COR-L47 (cell line): ENCODE measurements at places on chromosomes 5 and 9.

GRCh38 chr9:21030389-21031035, 928 bp downstream of the HACD4 start:
- no peak for DNase-seq

- no peak for DNase-seq
Observed at GRCh38 chr5:113250341-113250953, 184.3 kb downstream of the TSSK1B start.

DNA sequence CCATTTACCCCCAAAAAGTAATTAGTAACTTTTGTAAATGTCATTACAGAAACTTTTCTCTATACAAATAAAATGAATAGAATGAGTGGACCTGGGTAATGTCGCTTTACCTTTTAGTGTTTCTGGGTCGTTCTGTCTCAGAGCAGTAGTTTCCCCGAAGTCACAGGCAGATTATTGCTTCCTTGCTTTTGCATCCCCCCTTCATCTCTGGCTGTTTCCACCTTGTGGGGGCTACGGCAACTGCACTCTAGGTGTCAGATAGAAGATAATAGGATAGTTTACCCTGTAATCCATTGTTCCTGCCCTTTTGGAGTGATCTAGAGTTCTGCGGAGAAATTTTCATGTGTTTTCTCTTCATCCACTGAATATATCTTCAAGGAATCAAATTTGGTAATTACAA, 68.7 kb downstream of the PRR16 start:
- DNase-seq = no peak

- DNase-seq = no peak
Observed at GRCh38 chr5:96569770-96570169, 92.4 kb upstream of the CAST start.

- no peak for DNase-seq
Observed at GRCh38 chr5:138611678-138612218, 36.5 kb upstream of the HSPA9 start.

- no peak for DNase-seq
Observed at GRCh38 chr9:73719660-73720059, 568.0 kb downstream of the ANXA1 start.

- no peak for DNase-seq
Observed at GRCh38 chr5:59538750-59539121, 354.8 kb downstream of the PDE4D start.
